ENCODE measurements at places on chromosomes 16 and 17.

DNA sequence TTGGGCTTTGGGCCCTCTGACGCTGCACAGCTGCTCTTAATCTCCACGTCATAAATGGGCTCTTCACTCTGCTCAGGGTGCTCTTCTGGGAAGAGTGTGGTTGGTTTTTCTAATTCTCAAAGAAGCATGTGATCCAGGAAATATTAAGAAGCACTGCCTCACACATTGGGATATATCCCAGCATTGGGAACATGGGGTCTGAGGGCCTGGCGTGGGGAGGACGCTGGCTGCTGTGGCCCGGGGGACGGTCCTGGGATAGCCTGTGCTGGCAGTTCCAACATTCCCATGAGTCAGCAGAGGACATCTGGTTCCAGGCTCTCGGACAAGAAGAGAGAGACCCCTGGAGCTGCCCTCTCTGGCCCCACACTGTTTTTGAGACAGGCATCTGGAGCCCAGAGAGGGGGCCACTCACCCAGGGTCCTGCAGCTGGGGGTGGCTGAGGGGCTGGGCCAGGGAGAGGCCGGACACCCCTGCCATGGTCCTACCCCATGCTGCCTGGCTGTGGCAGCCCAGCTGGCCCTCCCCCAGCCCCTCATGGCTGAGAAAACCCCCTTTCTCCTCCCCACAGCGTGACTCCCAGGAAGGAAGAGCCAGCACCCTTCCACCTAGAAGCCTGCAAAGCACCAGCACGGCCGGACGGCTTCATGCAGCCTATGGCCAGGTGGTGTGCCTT lies 58.8 kb downstream of the NT5M start:
- no peak for DNase-seq

DNA sequence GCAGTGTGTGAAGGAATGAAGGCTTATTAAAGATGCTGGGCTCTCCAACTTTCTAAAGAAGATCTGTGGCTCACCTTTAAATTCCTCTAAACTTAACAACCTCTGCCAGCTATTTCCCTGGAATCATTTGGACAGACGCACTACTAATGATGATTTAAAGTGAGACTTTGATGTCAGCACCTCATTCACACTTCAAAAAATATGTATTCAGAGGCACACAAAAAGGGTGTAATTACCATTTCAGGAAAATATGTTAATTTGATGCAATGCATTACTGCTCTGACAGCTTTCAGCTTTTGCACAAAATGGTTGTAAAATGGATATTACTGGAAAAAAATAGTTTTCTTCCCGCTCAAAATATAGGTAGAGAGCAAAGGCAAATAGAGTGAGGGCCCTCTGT lies 423.9 kb upstream of the ASIC2 start:
- DNase-seq, result no peak

- DNase-seq, result no peak
Measured at GRCh38 chr17:58006560-58006923, 504 bp downstream of the SRSF1 start.

DNA sequence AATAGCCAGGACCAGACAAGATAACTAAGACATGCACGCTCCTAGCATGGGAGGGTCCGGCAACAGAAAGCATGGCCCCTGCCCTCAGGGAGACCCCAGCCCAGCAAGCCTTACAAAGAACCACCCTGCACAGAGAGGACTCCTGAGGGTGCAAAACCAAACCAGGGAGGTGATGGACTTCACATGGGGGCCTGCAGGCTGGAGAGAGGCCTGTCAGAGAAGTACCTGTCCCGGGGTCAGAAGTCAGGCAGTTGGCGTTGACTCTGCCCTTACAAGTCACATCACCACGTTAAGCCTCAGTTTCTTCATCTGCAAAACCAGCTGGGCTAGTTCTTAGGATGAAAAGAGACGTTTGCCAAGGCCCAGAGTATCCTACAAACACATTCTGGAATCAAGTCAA lies 4.7 kb downstream of the OTOP2 start:
- DNase-seq, result no peak

DNA sequence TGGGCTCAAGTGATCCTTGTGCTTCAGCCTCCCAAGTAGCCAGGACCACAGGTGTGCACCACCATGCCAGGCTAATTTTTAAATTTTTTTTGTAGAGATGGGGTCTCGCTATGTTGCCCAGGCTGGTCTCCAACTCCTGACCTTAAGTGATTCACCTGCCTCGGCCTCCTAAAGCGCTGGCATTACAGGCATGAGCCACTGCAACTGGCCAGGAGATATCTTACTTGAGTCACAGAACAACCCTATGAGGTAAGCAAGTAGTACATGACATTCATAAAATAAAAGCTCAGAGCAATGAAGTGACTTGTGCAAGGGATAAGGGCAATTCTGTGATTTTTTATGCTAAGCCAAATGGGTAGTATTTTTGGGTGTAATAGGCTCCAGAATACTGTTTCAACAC lies 57.3 kb downstream of the CDC27 start:
- no peak for DNase-seq

DNA sequence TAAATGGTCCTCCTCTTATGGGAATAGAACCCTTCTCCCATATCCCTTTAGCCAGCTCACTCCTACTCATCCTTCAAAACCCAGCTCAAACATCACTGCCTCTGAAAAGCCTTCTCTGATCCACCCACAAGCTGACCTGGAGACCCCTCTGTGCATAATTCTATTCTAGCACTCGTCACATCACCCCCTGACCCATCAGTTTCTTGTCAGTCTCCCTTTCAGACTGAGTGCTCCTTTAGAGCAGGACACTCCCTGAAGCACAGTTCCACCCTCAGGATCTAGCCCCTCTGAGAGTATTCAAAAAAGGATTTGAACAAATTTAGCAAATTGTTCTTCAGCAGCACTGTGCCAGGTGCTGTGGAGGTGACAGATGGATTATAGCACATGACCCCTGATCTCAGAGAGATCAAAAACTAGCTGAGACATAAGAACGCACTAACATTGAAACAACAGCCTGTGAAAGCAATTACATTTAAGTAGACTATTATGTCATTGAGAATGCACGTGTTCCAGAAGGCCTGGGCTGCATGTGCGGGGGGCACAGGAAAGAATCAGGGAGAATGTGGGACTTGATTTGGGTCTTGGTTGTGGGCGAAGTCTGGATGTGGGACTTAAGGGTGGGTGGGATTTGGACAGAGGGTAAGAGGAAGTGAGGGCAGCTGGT lies 43.5 kb downstream of the MRPS23 start:
- DNase-seq, result no peak

GRCh38 chr17:57086069-57086930 lies 1.3 kb downstream of the AKAP1 start:
- no peak for DNase-seq

DNA sequence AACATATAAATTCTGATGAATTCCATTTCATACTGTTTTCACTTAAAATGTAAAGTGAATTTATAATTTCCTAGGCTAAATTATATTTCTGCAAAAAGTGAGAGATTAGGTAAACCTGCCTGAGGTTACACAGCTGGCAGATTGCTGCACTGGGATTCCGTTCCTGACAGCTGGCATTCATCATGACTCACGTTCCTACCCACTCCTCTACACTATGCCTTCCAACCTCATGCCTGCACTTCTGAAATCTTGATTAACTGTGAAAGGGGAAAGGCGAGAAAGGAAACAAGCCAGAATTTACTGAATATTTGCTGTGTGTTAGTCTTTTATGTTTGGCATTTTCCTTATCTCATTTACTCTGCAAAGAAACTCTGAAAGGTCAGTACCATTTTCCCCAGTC lies 73.3 kb upstream of the MON1B start:
- DNase-seq, result no peak

DNA sequence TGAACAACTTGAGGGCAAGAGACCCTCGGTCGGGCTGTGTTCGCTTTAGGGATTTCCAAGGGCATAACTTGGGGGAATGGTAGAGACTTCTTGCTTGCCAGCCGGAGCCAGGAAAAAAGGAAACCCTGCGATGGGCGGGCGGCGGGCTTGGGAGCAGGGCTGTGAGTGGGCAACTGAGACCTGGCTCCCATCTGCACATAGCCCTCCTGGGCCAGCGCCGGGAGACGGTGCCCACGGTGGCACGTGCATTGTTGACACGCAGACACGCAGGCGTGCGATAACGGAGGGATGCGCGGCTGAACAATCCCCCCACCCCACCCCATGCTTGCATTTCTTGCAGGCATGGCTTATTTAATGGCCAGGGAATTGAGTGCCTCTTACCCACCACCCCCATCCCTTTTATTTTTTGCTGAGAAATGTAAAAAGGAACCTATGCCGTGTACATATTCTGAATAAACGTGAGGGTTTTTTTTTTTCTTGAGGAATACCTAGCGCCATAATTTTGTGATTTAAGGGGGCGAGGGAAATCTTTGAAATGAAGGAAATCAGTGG lies 17.1 kb upstream of the ZFHX3 start:
- DNase-seq, result no peak

GRCh38 chr17:71878998-71879397 lies 241.8 kb upstream of the SOX9 start:
- no peak for DNase-seq

- no peak for DNase-seq
Measured at GRCh38 chr16:49920397-49920796, 64.5 kb upstream of the ZNF423 start.

GRCh38 chr17:37019117-37019740 lies 70.5 kb downstream of the AATF start:
- no peak for DNase-seq

DNA sequence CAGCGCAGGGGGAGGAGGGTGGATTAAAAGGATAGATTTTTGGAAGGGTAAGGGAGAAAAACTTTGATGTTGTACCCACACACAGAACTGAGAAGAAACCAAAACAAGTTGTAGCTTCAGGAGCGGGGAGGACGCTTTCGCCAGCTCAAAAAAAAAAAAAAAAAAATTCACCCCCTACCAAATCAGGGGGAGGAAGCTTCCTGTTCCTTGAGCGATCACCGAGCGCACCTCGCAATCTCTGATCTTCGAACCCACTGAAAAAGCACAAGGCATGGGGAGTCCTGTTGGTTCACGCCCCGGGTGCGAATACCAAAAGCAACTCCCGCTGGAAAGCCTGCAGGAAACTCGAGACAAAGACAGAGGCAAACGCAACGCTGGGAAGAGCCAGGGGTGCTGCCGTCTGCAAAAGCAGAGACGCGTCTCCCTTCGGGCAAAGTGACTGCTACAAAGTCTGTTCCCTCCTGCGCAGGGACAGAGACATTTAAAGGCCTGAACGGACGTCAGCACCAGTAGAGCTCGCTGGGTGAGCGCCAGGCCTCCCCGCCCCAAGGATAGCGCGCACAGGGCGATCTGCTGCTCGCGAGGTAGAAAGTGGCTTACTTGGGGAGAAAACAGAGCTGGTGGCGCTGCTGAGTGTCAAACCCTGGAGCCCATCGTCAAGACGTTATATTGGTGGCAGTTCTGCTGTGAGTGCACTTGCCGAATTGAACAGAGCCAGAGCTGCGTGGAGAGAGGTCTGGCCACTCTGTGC lies 190.4 kb downstream of the USP22 start:
- no peak for DNase-seq

GRCh38 chr17:52202520-52203080 lies 44.1 kb upstream of the CA10 start:
- no peak for DNase-seq

GRCh38 chr16:565419-566330 lies 1.1 kb upstream of the NHLRC4 start:
- no peak for DNase-seq

GRCh38 chr17:49496183-49496866 lies 1.2 kb downstream of the NGFR start:
- DNase-seq, result no peak

DNA sequence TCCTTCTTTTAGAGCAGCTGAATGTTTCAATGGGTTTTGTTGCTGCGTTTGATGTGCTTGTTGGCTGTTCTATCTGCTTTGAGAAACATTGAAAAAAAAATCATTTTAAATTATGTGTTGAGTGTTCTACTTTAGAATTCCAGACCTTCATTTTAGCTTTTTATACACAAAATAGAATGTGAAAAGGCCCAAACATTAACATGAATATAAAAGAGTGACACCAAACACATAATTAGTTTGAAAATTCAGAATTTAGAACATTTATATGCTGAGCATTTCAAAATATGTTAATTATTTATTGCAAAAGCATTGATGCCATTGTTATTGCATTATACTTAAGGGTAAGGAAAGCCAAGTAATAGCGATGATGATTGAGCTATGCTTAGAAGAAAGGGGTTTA lies 2.9 kb downstream of the NFAT5 start:
- DNase-seq, result no peak

- no peak for DNase-seq
Measured at GRCh38 chr17:78132084-78132676, 1.6 kb downstream of the TMC8 start.

DNA sequence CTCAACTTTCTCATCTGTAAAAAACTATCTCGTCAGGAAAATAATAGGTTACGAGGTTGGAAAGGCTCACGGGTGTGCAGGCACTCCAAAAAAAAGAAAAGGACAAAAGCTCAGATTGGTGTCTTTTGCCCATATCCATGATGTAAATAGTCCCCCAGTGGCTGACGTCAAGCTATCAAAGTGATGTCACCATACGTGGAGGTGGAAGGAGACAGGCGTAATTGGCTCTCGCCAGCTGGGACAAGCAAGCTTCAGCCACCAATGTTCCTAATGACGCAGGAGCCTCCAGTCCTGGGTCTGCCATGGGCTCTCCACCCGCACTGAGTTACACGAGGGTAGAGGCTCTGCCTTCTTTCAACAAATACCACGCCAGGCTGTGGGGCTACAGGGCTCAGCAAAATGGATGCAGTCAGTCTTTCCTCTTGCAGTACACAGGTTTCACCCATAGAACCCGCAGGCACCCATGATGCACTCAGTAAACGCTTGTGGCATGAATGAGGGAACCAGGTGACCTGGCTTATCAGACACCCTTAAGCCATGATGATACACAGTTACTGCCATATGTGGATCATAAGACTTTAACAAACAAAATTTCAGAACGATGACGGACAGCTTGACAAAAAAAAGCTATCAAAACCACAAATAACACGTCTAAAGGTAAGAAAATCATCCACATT lies 50.5 kb downstream of the COTL1 start:
- no peak for DNase-seq

- DNase-seq, result no peak
Measured at GRCh38 chr17:51500454-51500853, 240.1 kb downstream of the UTP18 start.

- no peak for DNase-seq
Measured at GRCh38 chr17:73359987-73360410, 48.2 kb upstream of the CDC42EP4 start.

DNA sequence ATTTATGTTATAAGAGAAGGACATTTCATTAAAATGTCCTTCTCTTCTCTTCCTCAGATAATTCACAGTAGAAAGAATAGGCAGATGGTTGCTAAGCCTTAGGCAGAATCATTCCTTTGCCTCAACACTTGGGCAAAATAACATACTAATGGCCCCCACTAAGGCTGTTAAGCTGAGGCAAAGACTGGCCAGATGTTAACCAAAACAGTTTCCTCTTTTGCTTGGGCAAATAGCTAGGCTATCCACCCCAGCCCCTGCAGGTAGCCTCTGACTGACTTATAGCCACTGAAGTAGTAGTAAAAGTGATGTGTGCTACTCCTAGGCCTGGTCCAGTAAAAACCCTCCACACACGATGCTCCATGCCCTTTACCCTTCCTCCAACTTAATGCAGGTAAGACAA lies 55.2 kb downstream of the SPAG9 start:
- no peak for DNase-seq

DNA sequence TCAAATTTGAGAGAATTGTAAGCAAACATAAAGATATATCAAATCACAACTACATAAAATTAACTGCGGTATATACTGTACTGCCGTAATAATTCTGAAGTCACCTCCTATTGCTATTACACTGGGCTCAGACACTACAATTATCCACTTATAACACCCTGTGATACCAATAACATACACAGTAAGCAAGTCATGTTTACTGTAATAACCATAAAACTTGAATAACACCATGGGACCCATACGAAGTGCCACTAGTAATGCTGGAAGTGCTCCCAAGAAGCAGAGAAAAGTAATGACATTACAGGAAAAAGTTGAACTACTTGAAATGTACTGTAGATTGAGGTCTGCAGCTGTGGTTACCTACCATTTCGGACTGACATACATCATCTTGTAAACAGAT lies 24.0 kb downstream of the CMC2 start:
- DNase-seq, result no peak
